ENCODE measurements at places on chromosomes 7 and 10.
A peak's percentile ranks its signal among the peaks of the same experiment; 100 is the strongest.

DNA sequence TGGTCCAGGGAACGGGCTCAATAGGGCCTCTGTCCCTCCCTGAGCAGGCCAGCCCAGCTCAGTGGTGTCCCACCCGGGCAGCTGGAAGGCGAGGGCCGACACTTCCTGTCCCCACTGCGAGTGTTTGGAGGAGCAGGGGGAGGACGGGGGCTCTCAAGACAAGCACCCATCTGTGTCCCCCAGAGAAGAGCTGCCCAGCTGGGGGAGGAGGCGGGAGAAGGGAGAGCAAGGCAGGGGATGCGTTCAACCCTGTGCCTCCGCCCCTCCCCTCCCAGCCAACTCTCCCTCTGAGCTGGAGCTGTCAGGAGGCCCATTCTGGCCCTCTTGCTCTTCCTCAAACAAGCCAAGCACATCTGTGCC is 35.7 kb downstream of the ZCCHC24 start:
- DNase-seq: no peak

DNA sequence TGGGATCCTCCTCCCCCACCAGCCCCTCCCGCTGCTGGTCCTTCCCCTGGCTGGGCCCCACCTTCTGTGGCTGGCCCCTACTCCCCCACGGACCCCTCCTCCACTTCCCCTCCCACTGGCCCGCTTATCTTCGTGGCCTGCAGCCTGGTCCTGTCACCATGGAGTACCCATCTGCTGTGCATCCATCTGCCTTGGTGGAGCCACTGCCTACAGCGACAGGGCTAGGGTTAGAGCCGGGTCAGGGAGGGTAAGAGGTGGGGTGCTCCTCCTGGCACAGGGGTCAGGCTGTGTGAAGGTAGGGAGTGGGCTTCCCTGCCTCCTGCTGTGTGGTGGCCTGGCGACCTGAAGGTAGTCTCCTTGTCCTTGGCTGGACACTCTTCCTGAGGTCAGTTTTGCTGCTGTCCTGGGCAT is 5.2 kb downstream of the ADCY1 start:
- DNase-seq: no peak

DNA sequence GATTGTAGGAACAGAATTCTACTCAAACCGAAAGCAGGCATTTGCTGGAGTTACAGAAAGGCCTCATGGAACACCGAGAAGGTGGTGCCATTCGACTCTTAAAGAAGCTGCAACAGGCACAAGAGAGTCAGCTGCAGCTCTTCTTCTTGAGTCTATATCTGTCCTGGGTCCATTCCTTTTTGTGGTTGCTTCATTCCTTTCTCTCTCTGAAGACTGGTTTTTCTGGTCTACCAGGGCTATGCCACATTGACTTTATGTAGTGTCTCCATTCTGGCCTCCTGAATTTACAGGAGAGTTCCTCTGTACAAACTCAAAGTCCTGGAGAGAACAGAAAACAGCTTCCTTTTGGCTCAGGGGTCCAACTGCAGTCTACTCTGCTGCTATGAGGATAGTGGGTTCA is 132.8 kb downstream of the CFTR start:
- no peak for DNase-seq

DNA sequence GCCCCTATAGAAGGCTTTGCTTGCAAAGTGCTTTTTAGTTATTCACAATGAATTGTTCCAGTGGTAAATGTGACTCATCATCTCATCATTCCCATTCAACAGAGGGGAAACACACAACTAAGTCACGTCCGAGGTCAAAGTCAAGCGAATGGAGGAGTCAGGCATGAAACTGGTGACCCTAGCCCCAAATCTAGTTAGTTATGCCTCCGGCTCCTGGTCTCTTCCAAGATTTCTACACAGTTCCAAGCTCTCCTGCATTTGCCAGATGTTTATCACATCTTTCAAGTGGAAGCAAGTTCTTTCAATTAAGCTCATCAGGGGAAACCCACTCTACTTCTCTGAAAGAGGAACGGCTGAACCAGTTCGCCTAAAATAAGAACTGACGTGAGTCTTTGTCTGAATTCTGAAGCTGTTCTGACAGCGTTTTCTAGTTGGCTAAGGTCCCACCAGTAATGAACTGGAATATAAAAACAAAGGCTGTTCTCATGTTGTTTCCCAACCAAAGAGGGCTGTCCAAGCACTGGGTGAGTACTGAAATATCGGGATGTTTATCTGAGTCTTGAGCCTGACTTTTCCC is 140.9 kb upstream of the NRBF2 start:
- peak; percentile 4 for DNase-seq

GRCh38 chr7:8065356-8065813 is 96.8 kb downstream of the GLCCI1 start:
- no peak for DNase-seq

GRCh38 chr10:43983405-43983804 is 334.7 kb upstream of the ZNF32 start:
- no peak for DNase-seq

DNA sequence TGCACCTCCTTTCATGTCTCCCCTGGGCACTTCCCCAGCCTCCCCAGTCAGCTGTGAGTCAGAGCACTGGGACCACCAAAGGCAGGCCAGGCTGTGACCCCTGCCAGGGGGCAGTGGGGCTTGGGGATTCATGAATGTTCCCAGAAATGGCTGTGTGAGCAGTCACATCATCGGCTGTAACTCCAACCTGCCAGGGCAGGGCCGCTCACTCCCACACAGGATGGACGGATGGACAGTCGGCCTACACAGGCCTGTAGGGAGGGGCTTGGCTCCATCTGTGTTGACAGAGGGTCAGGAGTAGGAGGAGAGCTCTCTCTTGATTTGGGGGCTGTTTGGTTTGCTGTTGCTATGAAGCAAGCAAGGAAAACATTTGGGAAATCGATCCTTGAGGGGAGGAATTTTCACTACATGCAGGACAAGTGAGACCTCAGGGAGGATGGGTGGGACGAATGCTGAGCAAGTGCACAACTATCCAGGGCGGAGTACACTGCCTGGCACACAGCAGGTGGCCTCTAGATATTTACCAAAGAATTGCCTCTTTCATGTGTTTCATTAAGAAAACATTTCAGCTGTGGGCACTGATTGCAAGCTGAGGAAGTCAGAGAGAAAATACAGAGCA is 2.9 kb upstream of the IGFBP1 start:
- DNase-seq: no peak

- no peak for DNase-seq
Observed at GRCh38 chr7:47181746-47182361, 400.1 kb downstream of the TNS3 start.

DNA sequence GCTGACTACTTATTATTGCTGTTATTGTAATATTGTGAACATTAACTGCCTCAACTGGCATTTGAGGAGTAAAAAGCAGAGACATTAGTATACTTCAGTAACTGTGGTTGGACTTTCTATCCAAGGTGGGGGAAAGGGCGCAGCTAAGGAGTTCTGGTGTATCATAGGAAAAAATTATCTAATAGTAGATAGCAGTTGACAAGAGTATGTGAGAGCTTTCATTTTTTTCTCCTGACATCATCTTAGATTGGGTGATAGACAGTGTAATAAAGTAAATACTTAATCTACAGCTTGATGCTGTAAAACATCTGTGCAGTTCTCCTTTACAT is 68.9 kb downstream of the PHTF2 start:
- no peak for DNase-seq

DNA sequence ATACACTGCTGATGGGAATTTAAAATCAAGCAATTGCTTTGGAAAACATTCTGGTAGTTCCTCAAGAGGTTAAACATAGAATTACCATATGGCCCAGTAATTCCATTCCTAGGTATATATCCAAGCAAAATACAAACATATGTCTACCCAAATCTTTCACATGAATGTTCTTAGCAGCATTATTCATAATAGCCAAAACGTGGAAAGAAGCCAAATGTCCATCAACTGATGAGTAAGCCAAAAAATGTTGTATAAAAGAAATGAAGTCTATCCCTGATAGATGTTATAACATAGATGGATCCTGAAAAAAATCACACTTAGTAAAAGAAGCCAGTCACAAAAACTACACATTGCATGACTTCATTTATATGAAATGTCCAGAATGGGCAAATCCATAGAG is 893.0 kb downstream of the SORCS3 start:
- DNase-seq: no peak

DNA sequence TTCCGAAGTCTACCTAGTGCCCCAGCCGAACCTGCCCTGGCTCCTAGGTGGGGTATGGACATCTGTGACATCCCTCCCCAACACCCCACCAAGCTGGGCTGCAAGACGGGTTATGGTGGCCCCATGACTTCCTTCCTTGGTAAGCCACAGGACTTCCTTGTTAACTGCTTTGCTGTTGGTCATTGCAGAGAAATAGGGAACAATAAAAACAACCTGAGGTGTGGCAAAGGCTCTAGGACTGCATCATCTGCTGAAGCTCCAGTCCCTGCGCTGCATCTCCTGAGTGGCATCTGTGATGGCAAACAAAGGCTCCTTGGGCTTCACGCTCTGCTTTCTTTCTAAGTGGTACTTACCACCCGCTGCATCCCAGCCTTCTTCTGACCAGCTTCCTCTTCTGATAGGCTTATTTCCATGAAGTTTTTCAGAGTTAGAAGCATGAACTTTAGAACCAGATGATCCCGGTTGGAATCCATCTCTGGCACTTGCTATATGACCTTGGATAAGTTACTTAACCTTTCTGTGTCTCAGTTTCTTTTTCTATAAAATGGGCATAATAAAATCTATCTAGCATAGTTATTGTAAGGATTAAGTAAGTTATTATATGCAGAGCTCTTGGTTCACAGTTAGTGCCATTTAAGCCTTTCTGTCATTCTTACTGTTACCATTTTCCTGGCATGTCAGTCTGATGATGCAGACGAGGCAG is 216.8 kb downstream of the RPS24 start:
- DNase-seq: no peak

- no peak for DNase-seq
Observed at GRCh38 chr10:97850446-97850845, 803 bp downstream of the GOLGA7B start.

DNA sequence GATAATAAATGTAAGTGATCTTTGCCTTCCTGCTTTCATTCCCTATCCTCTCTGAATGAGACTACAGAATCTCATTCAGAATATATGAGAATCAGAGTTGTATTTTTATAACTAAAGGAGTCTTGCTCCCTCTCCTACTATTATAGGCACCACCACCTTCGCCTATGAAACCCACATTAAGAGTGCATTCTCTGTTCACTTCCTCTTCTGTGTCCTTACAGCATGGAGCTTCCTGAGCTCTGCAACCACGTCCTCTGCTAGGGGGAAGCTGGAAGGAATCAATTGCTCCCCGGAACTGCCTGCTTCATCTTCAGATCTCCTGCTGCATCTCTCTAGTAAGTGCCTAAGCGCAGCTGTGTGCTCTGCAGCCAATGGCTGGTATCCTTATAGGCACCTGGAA is 820.7 kb downstream of the GRID1 start:
- DNase-seq: no peak

GRCh38 chr10:89332123-89332633 is 4.4 kb downstream of the IFIT3 start:
- DNase-seq: peak; percentile 86

GRCh38 chr7:121328508-121329190 is at the start of gene WNT16:
TSS of gene WNT16 (plus strand) at chr7:121329000. CDS start at chr7:121329293, 293 bp downstream.
- no peak for DNase-seq

DNA sequence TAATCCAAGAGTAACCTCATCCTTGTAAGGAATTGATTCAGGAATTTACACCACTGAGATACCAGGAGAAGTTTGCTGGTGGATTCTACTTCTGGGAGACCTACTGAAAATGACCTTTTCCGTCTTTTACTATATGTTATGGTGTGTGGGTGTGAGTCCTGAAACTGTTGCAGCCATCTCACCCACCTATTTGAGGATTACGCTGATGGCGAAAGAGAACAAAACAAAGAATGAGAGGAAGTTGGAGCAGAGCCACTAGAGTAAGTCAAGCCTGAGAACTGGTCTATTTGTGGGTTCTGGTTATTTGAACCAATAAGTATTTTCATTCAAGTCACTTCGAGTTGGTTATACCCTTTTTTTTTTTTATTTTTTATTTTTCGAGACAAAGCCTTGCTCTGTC is 12.7 kb upstream of the ABCC2 start:
- no peak for DNase-seq

DNA sequence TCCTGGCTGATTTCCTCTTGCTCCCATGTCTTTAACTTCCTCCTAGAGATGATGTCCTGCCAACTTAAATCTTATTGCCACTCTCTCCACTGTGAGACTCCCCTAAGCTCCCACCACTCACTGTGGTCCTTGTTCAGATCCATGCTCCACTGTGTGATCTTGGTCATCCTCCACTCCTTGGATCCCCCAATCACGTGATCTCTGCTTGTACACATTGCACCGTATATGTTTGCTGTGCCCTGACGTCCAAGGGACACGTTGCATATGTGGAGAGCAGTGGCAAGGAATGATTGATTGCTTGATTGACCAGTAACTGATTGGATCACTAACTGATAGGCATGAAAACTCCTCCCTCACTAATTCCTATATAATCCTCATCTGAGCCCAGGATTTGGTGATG is 395.1 kb downstream of the SDK1 start:
- DNase-seq: no peak

GRCh38 chr10:93992400-93993030 is 1.2 kb upstream of the PLCE1 start:
- no peak for DNase-seq

DNA sequence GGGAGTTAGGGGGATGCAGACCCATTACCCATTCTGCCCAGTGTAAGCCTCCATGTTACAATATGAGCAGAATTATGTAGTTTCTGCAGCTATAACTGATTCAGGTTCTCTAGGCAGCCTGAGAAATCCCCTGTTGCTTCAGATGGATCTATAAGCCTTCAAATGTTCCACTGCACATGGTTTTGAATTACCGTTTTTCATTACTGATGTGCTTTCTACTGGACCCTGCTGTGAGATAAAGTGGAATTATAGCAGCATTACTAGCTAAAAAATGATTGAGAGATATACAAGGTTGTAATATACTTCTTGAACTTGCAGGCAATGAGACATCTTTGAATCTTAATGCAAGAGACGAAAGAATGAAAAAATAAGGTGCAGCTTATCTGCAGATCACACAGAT is 38.4 kb upstream of the ANAPC16 start:
- DNase-seq: no peak

GRCh38 chr7:50331564-50332208 is 27.2 kb downstream of the IKZF1 start:
- DNase-seq: no peak

DNA sequence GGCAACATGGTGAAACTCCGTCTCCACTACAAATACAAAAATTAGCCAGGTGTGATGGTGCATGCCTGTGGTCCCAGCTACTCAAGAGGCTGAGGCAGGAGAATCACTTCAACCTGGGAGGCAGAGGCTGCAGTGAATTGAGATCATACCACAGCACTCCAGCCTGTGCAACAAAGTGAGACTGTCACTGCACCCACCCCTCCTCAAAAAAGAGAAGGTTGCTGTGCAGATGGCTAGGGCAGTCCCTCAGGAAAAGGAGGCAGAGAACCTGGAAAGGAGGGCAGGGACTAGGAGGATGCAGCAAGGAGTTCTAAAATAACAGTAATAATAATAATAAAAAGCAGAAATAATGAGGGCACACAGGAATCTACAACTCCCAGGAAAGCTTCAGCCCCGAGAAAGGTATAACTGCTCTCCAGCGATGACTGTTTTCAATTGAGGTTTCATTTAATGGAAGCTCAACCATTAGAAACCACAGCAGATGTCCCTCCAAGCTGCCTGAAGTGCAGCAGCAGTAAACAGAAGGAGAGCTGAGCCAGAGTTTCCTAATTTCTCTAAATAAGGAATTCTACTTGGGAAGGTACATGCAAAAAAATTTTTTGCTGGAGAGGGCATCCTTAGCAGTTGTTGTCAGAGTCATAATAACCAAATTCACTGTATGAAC is 326.5 kb downstream of the GATA3 start:
- no peak for DNase-seq

GRCh38 chr7:146285418-146285817 is 168.8 kb downstream of the CNTNAP2 start:
- DNase-seq: no peak

All from forelimb muscle (tissue), 1 donor.